Effector memory CD8-positive, alpha-beta T cell (primary cell): ENCODE measurements at places on chromosomes 7 and 10.

DNA sequence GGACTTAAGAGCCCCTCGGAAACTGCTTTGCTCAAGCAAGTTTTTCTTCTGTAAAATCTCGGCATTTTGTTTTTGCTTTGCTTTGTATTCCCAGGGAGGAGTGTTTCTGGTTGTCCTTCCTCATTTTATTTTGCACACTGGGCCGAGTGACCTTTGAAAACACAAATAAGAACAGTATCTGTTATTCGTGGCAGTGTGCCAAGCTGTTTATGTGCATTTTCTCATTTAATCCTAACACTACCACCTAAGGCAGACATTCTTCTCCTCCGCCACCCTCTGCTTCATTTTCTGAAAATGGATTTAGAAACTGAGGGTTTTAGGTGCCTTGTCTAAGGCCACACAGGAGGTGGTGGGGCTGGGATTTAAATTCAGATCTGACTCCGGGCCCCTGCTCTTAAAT, 218.5 kb downstream of the TCF7L2 start:
- peak overlapping the region; percentile 6 for H3K27ac ChIP-seq
- H3K4me1 ChIP-seq, result peaks cover 2% of the 10 kb centered on the region
- no peak for DNase-seq
- H3K4me3 ChIP-seq, result no peak overlapping the region
- no peaks in the 10 kb centered on the region for H3K27me3 ChIP-seq
- peaks cover 5% of the 10 kb centered on the region for H3K36me3 ChIP-seq

DNA sequence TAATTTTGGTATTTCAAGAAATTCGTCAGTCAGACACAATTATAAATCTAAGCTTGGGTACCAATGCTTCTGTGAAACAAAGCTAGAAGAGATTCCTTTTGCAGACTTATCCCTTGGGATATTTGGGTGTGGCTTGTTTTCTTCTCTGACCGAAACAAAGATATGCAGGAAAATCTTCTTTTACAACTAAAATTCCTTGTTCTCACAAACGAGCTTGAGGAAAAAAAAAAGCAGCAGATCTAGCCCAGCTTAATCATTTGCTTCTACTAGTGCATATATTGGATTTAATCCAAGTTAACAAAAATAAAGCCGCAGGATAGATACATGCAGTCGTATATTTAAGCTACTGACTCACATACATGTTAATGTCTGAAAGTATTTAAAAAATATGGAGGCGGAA, 104.2 kb downstream of the PRTFDC1 start:
- H3K4me1 ChIP-seq, result peaks cover 5% of the 10 kb centered on the region
- DNase-seq, result no peak
- H3K4me3 ChIP-seq, result no peak overlapping the region

GRCh38 chr7:80941208-80941758, 22.4 kb upstream of the SEMA3C start:
- no peak overlapping the region for H3K27ac ChIP-seq
- no peak overlapping the region for H3K4me3 ChIP-seq
- no peak for DNase-seq
- H3K36me3 ChIP-seq, result no peaks in the 10 kb centered on the region
- no peaks in the 10 kb centered on the region for H3K4me1 ChIP-seq
- H3K27me3 ChIP-seq, result no peaks in the 10 kb centered on the region

DNA sequence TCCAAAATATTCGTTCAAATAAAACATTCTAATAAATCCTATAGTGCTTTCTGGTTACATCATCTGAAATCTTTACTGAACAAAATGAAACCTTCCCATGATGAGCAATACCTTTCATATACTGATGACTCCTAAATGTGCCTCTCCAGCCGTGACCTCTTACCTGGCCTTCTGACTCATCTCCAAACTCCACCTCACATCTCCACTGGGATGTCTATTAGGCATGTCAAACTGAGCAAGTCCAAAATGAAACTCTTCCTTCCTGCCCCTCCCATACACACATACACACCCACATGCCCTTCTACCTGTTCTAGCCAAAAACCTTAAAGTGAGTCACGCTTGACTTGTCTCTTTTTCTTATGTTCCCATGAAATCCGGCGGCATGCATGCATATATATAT, 22.9 kb downstream of the GSAP start:
- no peak overlapping the region for H3K4me3 ChIP-seq
- no peak for DNase-seq

DNA sequence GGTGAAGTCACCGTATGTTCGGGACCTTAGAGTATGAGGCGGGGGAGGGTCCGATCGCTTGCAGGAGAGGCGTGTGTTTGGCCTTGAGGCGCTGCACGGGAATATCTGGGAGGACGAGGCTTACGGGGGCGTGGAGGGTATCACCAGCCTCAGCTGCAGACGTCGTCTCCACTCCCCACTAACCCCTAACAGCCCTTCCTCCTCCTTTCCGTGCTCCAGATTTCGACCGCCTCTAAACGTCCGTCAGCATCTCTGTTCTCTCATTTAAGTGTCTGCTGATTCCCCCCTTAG, 23.5 kb upstream of the ZNF12 start:
- no peak for DNase-seq
- H3K4me1 ChIP-seq, result peaks cover 19% of the 10 kb centered on the region
- peaks cover 32% of the 10 kb centered on the region for H3K36me3 ChIP-seq
- peak overlapping the region; percentile 90 for H3K27ac ChIP-seq

DNA sequence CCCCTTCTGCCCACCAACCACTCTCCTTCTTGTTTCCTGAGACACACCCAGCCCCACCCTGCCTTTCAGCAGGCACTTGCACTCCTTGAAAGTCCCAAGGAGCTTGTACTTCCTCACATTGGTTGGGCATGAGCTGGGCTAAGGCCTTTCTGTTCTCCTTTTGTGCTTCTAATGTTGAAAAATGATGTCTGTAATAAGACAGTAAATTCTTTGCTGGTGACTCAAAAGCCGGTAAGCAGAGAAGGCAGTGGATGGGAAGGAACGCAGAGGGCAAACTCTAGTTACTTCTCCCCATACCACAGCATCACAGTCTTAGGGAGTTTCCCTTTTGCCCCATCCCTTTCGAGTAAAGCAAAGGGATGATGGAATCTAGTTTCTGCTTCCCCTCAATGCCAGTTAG, 185.6 kb downstream of the PLXNA4 start:
- H3K36me3 ChIP-seq, result no peaks in the 10 kb centered on the region
- no peak for DNase-seq
- H3K27me3 ChIP-seq, result peaks cover 77% of the 10 kb centered on the region
- peaks cover 4% of the 10 kb centered on the region for H3K4me1 ChIP-seq
- no peak overlapping the region for H3K4me3 ChIP-seq
- H3K27ac ChIP-seq, result no peak overlapping the region

- DNase-seq, result no peak
- no peaks in the 10 kb centered on the region for H3K36me3 ChIP-seq
- no peak overlapping the region for H3K4me3 ChIP-seq
- H3K27ac ChIP-seq, result no peak overlapping the region
- H3K27me3 ChIP-seq, result peaks cover 63% of the 10 kb centered on the region
- H3K4me1 ChIP-seq, result no peaks in the 10 kb centered on the region
These were observed 4.9 kb upstream of the RHOBTB1 start for GRCh38 chr10:60948851-60949250.

DNA sequence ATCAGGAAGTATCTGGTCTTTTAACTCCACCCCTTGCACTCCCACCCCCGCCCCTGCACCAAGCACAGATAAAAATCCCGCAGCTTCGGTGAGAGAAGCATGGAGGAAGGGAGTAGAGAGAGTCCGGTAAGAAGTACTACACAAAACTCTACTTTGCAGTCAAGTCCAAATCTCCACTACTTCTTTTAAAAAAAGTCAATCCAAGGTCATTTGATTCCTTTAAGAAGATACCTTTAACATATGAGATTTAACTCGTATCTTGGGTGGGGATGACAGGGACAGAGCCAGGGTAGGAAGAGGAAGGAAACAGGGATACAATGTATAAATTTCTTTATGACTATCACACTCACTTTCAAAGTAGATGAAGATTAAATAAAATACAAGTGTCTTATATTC, 132.1 kb downstream of the NRBF2 start:
- peaks cover 57% of the 10 kb centered on the region for H3K36me3 ChIP-seq
- peaks cover 17% of the 10 kb centered on the region for H3K4me1 ChIP-seq
- no peaks in the 10 kb centered on the region for H3K27me3 ChIP-seq
- H3K27ac ChIP-seq, result peak overlapping the region; percentile 96

GRCh38 chr10:5561704-5562645, 37.2 kb downstream of the CALML3 start:
- peaks cover 13% of the 10 kb centered on the region for H3K4me1 ChIP-seq
- no peak overlapping the region for H3K27ac ChIP-seq

- H3K4me1 ChIP-seq, result peaks cover 4% of the 10 kb centered on the region
- H3K36me3 ChIP-seq, result peaks cover 4% of the 10 kb centered on the region
- no peak overlapping the region for H3K27ac ChIP-seq
- DNase-seq, result peak; percentile 1
These were observed 27.3 kb downstream of the HYAL4 start for GRCh38 chr7:123871998-123872867.

DNA sequence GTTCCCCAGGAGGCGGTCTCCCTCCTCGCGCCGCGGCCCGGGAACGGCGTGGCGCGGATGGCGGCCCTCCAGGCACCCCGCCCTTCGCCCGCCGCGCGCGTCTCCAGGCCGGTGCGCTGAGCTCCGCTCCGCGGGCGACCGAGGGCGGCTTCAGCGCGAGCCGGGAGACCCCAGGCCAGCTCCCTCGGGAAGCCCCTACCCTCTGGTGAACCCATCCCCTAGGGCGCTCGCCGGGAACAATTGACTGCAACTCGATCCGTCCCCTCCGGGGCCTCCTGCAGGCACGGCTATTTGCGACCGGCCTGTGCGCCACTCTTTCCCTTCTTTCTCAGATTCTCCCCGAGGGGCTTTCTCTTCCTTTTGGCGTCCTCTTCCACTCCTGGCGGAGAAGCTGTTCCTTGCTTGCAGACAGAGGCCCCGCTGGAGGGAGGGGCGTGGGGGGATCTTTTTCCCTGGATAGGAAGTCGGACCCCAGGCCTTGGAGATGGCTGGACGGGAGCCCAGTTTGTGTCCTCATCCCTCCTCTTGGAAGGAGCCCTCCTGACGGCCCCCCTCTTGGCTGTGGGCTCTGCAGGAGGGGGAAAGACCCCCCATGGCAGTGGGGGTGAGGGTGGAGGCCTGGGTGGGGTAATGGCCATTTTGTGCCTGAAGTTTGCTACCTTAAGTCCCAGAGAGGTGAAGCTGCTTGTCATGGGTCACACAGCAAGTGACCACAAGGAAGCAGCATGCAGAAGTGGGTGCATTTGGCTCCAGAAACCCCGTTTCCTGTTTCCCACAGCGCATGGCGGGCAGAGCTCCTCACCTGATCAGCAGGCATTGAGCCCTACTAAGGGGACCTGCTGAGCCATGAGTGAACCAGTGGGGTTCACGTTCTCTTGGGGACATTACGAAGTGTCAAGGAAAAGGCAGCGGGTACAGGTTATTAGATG, 171.2 kb upstream of the TNRC18 start:
- no peak for DNase-seq
- peaks cover 34% of the 10 kb centered on the region for H3K27me3 ChIP-seq
- H3K36me3 ChIP-seq, result peaks cover 19% of the 10 kb centered on the region
- peak overlapping the region; percentile 44 for H3K27ac ChIP-seq
- peaks cover 22% of the 10 kb centered on the region for H3K4me1 ChIP-seq
